ENCODE measurements at places on chromosomes 7 and 10. TPM values are rescaled to one million over a fixed set of nuclear protein-coding genes. Genes with fewer than 3 reads are reported as not detected.

C1GALT1 gene
- total RNA-seq, result 10.1 TPM

DNAJC12 gene
- 3.9 TPM for total RNA-seq

COL26A1 gene
- not detected for total RNA-seq

CD36 gene
- total RNA-seq, result 151 TPM

ADRB1 gene
- 7.2 TPM for total RNA-seq

CXCL12 gene
- total RNA-seq, result 0.77 TPM

ABCC2 gene
- total RNA-seq, result 0.51 TPM

MAP3K8 gene
- 2.3 TPM for total RNA-seq

PHYHIPL gene
- not detected for total RNA-seq

SEC24C gene
- total RNA-seq, result 48.4 TPM

LLCFC1 gene
- total RNA-seq, result not detected

ZNF727 gene
- 0.13 TPM for total RNA-seq

NUTM2E gene
- not detected for total RNA-seq

SPDYE17 gene
- total RNA-seq, result not detected

SLC37A3 gene
- total RNA-seq, result 72.7 TPM

PLEKHA1 gene
- 21.7 TPM for total RNA-seq

THNSL1 gene
- 2.8 TPM for total RNA-seq

PRPS1L1 gene
- not detected for total RNA-seq

MRLN gene
- not detected for total RNA-seq

EGFR gene
- total RNA-seq, result 0.26 TPM

HOXA11 gene
- total RNA-seq, result 0.13 TPM

FMC1 gene
- 16.6 TPM for total RNA-seq

GARS1 gene
- 68.9 TPM for total RNA-seq

HMX2 gene
- total RNA-seq, result not detected

HTR5A gene
- not detected for total RNA-seq

LIPM gene
- not detected for total RNA-seq

CDK1 gene
- total RNA-seq, result 41.8 TPM

SCART1 gene
- 0.26 TPM for total RNA-seq

PLPP4 gene
- not detected for total RNA-seq

Measured in dermis microvascular lymphatic vessel endothelial cell (primary cell).